ENCODE measurements at places on chromosomes 6 and 20. TPM values are rescaled to one million over a fixed set of nuclear protein-coding genes. Genes with fewer than 3 reads are reported as not detected.

The UTRN gene
- total RNA-seq = 263 TPM

The DEF6 gene
- 5.9 TPM for total RNA-seq

DNA sequence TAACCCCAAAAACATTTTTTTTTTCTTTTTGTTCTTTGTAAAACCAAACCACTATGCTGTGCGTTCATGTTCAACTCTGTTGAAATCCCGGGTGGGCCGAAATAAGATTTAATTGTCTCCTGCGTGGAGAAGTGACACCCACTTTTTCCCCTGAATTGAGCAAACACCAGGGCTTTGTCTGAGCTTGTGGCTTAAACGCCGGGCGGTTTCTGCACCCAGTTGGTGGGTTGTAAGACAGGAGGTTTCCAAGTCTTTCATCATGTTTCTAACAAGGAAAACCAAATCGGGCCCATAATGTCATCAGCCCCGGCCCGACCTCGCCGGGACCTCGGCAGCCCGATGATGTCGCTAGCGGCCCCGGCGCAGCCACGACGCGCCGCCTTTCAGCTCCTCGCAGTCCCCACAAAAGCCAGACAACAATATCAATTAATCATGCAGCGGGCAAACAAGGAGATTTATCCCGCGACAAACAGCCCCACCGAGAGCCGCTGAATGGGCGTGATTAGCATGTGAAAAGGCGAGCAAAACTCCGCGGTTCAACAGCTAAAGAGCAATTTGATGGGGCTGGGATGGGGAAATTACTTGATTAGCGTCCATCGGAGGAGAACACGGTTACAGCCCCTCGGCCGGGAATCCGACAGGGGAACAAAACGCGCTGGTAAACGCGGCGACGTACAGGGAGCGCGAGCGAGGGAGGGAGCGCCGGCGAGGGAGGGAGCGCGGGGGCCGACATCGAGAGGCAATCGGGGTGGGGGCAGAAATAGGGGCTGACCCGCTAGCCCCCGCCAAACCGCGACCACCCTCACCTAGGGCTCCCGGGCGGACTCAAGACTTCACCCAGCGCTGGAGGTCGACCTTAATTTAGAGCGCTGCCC, 5.3 kb downstream of the LINC00237 start:
- peaks cover 13% of the 10 kb centered on the region for H3K4me1 ChIP-seq
- H3K4me3 ChIP-seq = peak overlapping the region; percentile 72
- peak; percentile 11 for DNase-seq
- no peaks in the 10 kb centered on the region for H3K36me3 ChIP-seq

The E2F1 gene
- 26.2 TPM for total RNA-seq

GRCh38 chr20:63711085-63711645, 3.3 kb downstream of the ZGPAT start:
- peaks cover 40% of the 10 kb centered on the region for H3K36me3 ChIP-seq
- H3K4me1 ChIP-seq = peaks cover 11% of the 10 kb centered on the region
- H3K27ac ChIP-seq = no peak overlapping the region
- H3K27me3 ChIP-seq = no peaks in the 10 kb centered on the region
- DNase-seq = no peak

The MAK gene
- 1.3 TPM for total RNA-seq

GRCh38 chr20:3461911-3462677, 8.7 kb upstream of the ATRN start:
- peaks cover 25% of the 10 kb centered on the region for H3K27me3 ChIP-seq
- no peak for DNase-seq
- H3K4me1 ChIP-seq = peaks cover 13% of the 10 kb centered on the region
- no peak overlapping the region for H3K27ac ChIP-seq
- no peaks in the 10 kb centered on the region for H3K36me3 ChIP-seq
- no peak overlapping the region for H3K4me3 ChIP-seq

The SIRPB1 gene
- total RNA-seq = 0.96 TPM

The BPIFB2 gene
- total RNA-seq = not detected

- DNase-seq = no peak
- no peaks in the 10 kb centered on the region for H3K36me3 ChIP-seq
- H3K27ac ChIP-seq = no peak overlapping the region
- H3K4me1 ChIP-seq = no peaks in the 10 kb centered on the region
These were observed 830.4 kb downstream of the GRIK2 start for GRCh38 chr6:102223942-102224341.

DNA sequence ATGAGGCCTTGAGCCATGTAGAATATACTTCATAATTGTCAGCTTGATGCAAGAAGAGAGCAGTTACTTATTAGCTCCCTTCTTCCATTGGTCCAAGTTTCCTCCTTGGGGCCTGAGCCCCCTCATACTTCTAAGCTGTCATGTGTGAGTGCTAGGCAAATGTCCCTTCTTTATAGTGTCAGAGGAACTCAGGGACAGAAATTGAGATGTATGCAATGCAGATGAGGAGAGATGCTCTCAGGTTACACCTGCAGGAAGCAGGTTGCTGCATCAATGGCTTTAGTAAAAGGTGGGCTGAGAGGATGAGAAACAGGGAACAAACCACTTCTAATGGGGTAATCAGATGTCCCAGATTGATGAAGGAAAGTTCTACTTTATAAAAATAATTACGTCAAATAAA, 6.7 kb upstream of the PDSS2 start:
- no peak overlapping the region for H3K4me3 ChIP-seq
- no peak overlapping the region for H3K27ac ChIP-seq
- no peaks in the 10 kb centered on the region for H3K4me1 ChIP-seq
- H3K27me3 ChIP-seq = peaks cover 3% of the 10 kb centered on the region
- no peaks in the 10 kb centered on the region for H3K36me3 ChIP-seq

The PROKR2 gene
- not detected for total RNA-seq

The PKIG gene
- 34.4 TPM for total RNA-seq

- H3K4me3 ChIP-seq = no peak overlapping the region
- H3K27me3 ChIP-seq = peaks cover 3% of the 10 kb centered on the region
- no peaks in the 10 kb centered on the region for H3K36me3 ChIP-seq
- no peak for DNase-seq
These were observed 132.4 kb upstream of the MAN1A1 start for GRCh38 chr6:119481976-119482375.

- H3K4me1 ChIP-seq = peaks cover 2% of the 10 kb centered on the region
- H3K27ac ChIP-seq = no peak overlapping the region
- H3K4me3 ChIP-seq = no peak overlapping the region
- peaks cover 2% of the 10 kb centered on the region for H3K36me3 ChIP-seq
- DNase-seq = no peak
These were observed 42.5 kb downstream of the CPXM1 start for GRCh38 chr20:2757969-2758368.

GRCh38 chr6:146369866-146370265, 173.8 kb upstream of the RAB32 start:
- H3K4me1 ChIP-seq = peaks cover 7% of the 10 kb centered on the region
- H3K27ac ChIP-seq = no peak overlapping the region
- no peak for DNase-seq

DNA sequence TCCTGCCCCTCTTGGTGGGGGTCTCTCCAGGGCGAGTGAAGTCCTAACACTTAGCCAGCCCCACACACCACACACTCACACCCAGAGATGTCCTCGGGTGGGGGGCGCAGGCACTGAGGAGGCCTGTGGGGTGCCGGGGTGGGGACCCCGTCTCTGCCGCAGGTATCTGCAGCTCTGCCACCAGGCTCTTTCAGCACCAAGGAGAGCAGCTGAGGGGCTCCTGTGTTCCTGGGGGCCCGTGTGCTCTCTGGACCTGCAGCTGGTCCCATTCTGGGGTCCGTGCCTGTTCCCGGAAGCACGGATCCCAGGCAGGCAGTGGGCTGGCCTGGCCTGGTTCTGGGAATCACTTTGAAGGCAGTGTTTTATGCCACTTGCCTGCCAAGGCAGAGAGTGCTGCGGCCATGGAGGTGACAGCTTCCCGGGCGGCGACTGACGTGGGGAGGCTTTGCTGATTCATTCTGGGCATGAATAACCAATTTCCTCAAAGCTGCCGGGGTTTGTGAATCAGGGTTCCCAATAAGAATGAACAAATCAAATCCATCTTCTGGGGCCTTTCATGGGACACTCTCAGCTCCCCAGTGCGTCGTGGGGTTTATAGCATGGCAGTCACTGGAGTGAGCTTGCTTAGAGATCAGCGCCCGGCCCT, 54.4 kb upstream of the SLCO4A1 start:
- DNase-seq = peak; percentile 41
- H3K27me3 ChIP-seq = peaks cover 28% of the 10 kb centered on the region
- no peaks in the 10 kb centered on the region for H3K4me1 ChIP-seq

DNA sequence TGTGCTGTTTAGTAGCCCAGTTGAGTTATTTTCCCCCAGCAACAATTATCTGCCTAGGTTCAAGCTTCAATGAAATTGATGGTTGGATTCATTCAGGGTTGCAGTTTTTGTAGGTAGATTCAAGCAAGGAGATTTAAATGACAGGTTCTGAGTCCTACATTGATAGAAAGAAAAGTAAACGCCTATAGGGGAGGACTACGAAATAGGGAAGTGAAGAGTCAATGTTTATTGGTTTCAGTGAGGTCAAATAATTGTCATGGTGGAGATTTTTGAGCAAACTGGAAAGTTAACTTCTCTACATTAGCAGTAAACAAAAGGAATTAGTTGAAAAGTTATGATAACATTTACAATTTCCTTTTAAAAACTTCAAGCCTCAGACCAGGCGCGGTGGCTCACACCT, 734 bp upstream of the WFDC13 start:
- H3K36me3 ChIP-seq = no peaks in the 10 kb centered on the region
- peaks cover 3% of the 10 kb centered on the region for H3K27me3 ChIP-seq
- H3K4me1 ChIP-seq = no peaks in the 10 kb centered on the region
- no peak overlapping the region for H3K27ac ChIP-seq

The ALDH5A1 gene
- total RNA-seq = 14.6 TPM

The PABPC1L gene
- 219 TPM for total RNA-seq

The BHLHE23 gene
- total RNA-seq = not detected

DNA sequence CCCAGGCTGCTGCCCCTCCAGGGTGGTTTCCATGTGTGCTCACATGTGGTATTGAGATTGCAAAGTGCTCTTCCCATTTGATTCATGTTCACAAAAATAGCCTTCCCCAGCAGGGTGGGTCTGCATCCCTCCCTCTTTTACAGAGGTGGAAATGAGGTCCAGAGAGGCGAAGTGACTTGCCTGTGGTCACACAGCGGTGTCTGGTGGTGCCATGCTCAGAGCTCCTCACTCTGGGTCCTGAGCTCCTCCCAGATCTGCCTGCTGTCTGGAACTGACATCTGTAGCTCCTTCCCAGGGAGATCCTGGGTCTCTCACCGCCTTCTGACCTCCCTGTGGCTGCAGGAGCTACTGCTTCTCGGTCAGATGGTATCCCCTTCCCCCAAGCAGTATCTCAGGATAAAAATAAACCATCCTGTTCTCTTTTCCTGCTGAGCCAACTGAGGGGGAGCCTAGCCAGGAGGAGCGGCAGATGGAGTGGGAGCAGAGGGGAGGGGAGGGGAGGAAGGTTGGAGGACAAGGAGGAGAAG, 11.9 kb downstream of the CD40 start:
- H3K4me3 ChIP-seq = no peak overlapping the region
- H3K27me3 ChIP-seq = peaks cover 50% of the 10 kb centered on the region
- H3K4me1 ChIP-seq = no peaks in the 10 kb centered on the region
- no peak overlapping the region for H3K27ac ChIP-seq
- H3K36me3 ChIP-seq = no peaks in the 10 kb centered on the region

DNA sequence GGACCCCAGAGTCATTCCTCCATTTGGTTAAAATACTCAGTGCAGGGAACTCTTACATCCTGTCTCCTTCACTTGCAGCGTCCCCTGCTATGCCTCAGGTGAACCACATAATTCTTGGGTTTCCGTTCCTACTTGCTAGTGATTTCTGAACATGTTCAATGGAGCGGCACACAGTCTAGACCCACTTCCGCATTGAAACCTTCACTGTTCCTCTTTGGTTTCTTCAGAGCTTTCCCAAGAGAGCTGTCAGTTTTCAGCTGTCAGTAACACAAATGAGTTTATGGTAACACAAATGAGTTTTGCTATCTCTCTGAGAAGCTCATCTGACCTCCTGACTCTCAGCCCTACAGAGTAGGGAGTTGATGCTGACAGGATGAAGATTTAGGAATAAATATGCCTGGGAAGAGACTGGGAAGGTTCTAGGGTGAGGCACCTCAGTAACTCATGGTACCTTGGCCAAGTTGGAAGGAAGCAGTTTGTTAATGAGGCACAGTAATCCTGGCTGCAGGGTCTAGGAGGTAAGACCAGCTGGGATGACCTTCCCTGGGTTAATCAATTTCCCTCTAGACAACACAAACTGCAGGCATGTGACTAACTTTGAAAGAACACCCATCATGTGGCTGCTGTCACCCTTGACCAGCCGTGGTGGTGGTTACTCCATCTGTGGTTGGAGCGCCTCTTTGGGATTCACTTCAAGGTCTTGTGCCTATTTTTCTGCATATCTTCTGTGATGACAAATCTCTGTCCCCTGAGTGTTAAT, 5.4 kb downstream of the SYS1 start:
- no peak overlapping the region for H3K4me3 ChIP-seq
- H3K4me1 ChIP-seq = peaks cover 11% of the 10 kb centered on the region
- DNase-seq = no peak
- peaks cover 4% of the 10 kb centered on the region for H3K27me3 ChIP-seq

The KCNS1 gene
- 0.07 TPM for total RNA-seq

DNA sequence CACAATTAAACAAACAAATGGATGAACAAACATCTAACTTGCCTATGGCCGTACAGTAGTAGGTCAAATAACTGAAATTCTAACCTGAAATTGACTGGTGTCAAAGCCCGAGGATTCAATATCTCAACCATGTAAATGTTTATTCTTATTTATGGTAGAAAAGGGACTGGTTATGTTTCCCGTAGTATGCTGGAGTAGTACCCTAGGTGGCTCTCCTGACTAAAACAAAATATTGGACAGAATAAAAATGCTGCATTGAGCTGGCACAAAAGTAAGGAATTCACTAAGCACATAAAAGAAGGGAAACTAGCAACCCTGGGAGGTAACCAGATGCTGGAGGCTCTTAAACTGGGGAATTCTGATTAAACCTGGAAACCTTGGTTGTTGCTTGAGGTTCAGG, 117.1 kb upstream of the PREP start:
- H3K4me1 ChIP-seq = no peaks in the 10 kb centered on the region
- no peaks in the 10 kb centered on the region for H3K36me3 ChIP-seq
- H3K27ac ChIP-seq = no peak overlapping the region
- H3K27me3 ChIP-seq = peaks cover 5% of the 10 kb centered on the region

GRCh38 chr6:137571854-137572253, 77.7 kb upstream of the OLIG3 start:
- H3K27ac ChIP-seq = no peak overlapping the region
- peaks cover 19% of the 10 kb centered on the region for H3K4me1 ChIP-seq
- peaks cover 14% of the 10 kb centered on the region for H3K27me3 ChIP-seq
- no peak for DNase-seq

DNA sequence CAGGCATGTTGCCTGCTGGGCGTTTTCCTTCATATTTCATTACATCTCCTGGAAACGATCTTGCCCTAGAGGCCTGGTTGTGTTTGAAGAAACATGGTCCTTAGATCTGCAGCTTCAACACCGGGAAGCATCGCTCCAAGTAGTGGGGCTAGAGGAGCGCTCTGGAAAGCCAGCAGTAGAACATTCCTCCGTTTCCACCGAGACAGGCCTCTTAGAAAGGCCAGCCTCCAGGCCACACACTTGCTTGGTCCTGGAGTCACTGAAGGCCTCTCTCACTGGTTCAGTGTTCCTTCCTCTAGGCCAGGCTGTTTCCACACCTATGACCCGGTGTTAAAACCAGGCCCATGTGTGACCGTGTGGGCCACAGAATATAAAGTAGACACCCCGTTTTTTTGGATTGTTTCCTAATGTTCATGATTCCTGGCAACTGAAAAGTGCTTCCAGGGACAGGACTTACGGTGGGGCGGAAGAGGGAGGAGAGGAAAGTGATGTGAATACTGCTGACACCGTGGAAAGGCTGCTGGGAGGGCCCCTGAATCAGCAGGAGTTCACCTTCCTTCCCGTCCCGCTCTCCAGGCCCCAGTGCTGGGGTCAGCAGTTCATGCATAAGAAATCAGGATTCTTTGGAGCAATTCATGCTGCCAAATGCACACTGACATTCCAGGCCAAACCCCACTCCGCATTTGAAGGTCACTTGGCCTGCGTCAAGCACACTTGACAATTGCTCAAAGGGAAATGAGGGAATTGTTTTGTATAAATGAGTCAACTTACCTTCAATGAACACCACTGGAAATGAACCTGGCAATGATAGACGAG, 83.8 kb downstream of the IYD start:
- H3K36me3 ChIP-seq = no peaks in the 10 kb centered on the region
- H3K4me1 ChIP-seq = no peaks in the 10 kb centered on the region

The SNX3 gene
- total RNA-seq = 95.5 TPM

The LTB gene
- total RNA-seq = not detected
